Globus pallidus (tissue), 1 donor: ENCODE measurements at places on chromosomes 4 and X.
A peak's percentile ranks its signal among the peaks of the same experiment; 100 is the strongest.

- peak; percentile 91 for DNase-seq
These were observed at the start of gene PACRGL for GRCh38 chr4:20700007-20700761. TSS of gene PACRGL (plus strand) at chr4:20700458. CDS start at chr4:20704482, 4,024 bp downstream.

DNA sequence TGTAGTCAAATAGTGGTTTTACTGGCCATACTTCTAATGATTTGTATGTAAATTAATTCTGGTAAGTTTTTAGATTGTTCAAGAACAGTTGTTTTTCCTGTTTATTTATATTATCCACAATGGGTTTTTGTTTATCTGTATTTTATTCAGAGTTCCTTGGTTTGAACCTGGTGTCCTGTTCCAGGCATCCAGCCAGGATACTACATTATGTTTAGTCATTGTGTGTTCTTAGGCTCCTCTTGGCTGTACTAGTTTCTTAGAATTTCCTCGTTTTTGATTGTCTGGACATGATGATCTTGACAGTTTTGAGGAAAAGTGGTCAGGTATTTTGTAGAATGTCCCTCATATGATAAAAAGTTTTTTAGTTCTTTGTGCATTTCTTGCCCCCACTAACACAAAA is 7.8 kb downstream of the TIGD2 start:
- DNase-seq: no peak

DNA sequence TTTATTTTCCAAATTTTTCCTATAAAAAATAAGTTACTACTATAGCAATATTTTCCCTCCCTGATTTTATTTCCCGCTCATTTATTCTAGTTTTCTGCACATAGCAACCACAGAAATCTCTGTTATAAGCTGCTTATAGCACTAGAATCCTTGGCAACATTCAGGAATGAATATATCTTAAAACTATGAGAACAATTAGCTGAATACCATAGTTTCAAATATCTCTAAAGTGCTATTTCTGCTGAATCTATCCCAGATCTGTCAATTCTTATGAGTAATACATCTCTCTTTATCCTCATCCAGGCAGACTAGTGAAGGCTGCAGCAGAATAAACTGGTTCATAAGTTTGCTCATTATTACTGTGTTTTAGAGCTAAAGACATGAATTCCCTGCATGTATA is 622.9 kb upstream of the DIPK2B start:
- no peak for DNase-seq

DNA sequence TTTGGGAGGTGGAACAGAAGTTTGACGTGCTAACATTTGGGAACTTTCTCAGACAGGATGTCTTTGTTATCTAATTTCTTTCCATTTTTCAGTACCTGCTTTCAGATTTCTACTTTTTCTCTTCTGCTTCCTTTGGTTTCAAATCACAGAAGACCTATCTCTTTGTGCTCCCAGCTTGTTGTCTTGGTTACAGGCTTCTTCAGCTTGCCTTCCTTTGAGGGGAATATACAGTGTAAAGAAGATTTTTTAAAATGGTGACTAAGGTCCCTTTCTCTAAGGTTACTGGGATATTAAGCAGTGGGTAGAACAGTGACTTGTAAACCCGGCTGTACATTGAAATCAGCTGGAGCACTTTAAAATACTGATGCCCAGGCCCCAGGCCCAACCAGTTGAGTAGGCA is 48.0 kb downstream of the TMEM164 start:
- DNase-seq: no peak

GRCh38 chr4:8589823-8590545 is 2.6 kb upstream of the CPZ start:
- DNase-seq: no peak

DNA sequence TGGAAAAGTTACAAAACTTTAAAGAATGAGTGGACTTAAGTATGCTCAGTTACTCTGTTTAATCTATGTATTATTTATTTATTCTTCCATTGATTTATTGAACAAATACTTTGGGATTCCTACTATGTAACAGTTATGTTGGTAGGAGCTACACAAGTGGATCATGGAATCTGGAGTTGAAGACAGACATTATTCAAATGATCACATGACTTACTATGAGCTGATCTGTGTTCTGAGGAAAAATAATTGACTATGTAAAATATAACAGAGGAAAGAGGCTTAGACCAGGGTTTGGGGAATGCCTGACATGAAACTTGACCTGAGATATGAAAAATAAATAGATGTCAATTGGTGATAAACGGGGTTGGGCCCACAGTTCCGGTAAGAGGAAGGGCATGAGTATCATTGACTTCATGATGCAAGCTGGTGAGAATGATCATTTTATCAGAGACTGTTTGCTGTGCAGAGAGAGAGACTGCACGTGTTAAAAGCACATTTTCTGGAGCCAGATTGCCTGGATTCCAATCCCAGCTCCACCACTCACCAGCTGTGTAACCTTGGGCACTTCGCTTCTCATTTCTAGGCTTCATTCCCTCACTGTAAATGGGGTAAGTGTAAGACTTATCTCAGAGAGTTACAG is 179.0 kb downstream of the SPCS3 start:
- DNase-seq: no peak

- DNase-seq: peak; percentile 68
These were observed 11.8 kb upstream of the DCUN1D4 start for GRCh38 chr4:51831133-51831532.

DNA sequence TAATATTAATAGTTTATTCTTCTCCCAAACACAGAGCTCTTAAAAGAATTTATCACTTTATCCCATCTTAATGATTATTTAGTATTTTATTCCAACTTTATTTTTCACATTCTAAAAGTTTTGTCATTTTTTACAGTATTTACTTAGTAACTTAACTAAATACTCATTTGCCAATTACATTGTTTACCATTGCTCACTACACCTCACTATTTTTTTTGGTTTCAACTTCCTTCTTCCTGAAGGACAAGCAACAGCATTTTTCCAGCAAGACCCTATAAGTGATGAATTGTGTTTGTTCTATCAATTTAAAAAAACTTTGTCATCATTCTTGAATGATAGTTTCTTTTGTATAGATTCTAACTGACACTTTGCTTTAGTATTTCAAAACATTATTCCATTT is 19.4 kb upstream of the SRD5A3 start:
- DNase-seq: no peak
